ENCODE measurements at places on chromosomes 4 and X.

- DNase-seq = peak; percentile 47
These were observed 881.6 kb downstream of the PCDH18 start for GRCh38 chr4:136650541-136651277.

DNA sequence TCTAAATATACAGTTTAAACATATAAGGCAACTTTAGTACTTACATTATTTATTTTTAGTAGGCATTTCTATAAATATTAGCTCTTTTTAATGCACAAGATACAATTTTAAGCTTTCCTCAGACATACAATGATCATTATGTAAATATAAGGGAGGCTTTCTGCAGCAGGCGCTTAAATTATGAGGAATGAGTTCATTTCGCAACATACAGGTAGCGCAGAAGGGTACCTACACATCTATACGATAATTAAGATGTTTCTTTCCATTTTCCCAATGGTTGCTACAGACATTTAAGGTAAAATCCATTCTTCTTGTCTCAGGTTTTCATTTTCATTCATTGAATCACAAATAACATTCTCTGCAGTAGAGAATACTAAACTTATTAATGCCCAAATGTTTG is 1.2 kb downstream of the AASDH start:
- DNase-seq = no peak

GRCh38 chr4:16783119-16783518 is 115.3 kb downstream of the LDB2 start:
- DNase-seq = no peak

DNA sequence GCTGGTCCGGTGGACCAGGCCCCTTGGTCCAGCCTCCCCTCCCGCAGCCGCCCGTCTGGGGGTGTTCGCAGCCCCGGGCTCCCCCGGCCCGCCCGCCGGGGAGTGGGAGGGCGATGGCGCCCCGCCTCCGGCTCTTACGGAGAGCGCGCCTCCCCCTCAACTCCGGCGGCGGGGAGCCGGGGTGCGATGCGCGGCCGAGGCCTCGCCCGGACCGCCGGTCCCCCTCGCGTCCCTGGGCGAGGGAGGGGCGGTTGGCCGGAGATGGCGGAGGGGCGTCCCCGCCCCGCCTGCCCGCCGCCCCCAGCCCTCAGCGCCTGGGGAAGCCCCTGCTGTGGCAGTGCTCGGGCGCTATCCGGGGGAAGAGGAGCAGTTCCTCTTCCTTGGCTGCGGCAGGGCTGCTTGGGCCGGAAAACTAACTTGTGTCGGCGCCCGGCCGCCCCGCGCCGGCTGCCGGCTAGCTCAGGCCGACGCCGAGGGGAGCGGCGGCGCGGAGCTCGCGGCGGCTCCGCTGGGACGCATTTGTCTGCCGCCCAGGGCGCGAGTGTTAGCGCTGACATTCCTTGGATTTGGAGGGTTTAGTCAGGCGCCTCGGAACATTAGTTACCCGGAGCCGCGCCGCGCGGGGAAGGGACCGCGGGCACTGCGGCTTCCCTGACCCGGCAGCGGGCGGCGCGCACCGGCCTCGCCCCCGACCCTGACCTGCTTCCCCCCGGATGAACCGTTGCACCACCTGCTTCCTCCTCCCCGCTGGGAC is 994 bp downstream of the GALNT7 start:
- DNase-seq = peak; percentile 63

DNA sequence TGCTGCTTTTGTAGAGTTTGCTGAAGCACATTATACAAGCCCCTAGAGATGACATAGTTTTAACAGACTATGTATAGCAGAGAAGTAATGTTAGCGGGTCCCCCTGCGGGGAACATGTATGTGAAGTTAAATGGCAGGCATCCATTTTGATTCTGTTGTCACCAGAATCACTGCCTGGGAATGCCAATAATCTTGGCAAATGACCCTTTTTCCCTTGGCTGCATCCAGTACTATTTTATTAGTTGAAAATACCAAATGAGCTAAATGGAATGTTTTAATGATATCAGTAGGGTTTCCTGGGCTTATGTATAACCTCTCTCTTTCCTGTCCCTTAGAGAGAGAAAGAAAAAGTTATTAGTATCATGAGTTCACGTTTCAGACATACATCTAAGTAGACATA is 93.6 kb downstream of the LIMCH1 start:
- DNase-seq = no peak

GRCh38 chrX:16516232-16516876 is 133.6 kb upstream of the S100G start:
- DNase-seq = no peak

DNA sequence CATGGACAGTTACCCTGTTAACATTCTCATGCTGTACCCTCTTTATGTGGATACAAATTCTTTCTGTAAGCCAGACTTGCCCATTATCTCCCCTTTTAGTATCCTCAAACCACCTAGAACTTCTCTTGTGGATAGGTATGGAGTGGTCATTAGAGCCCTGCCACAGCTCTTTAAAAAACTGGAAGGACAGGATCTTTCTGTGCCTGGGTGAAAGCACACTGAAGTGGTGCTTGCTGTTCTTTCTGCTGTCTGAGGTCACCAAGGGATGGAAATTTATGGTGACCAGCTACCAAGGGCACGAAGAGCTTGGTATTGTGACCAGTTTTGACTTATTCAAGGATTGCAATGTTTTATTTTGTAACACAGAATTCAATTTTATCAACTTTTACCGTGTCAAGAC is 344.2 kb downstream of the CBLL2 start:
- no peak for DNase-seq

- no peak for DNase-seq
These were observed 523.3 kb downstream of the SMARCA1 start for GRCh38 chrX:129000018-129000417.

- DNase-seq = no peak
These were observed 627.5 kb downstream of the PCDH19 start for GRCh38 chrX:99782516-99783040.

- DNase-seq = no peak
These were observed 263.6 kb upstream of the CTSO start for GRCh38 chr4:156217236-156217635.

- DNase-seq = no peak
These were observed 50.8 kb upstream of the SLC16A2 start for GRCh38 chrX:74370487-74370886.

DNA sequence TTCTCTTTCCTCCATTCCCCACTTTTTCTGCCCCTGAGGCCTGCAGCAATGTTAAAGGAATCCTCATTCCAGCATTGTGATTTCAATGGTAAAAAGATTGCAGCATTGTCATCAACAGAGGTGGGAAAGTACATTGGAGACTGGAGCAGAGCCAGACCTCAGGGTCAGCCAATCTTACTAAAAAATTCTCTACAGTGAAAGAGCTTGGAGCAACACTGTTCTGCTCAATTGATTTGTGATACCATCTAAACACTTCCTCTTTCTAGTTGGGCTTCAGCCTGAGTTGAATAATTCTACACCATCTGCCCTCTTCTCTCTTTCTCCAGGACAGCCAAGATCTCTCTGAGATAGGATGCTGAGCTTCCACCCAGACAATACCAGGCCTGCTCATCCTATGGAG is 176.5 kb downstream of the AR start:
- DNase-seq = no peak

GRCh38 chr4:166399021-166399420 is 526.0 kb downstream of the TLL1 start:
- no peak for DNase-seq

DNA sequence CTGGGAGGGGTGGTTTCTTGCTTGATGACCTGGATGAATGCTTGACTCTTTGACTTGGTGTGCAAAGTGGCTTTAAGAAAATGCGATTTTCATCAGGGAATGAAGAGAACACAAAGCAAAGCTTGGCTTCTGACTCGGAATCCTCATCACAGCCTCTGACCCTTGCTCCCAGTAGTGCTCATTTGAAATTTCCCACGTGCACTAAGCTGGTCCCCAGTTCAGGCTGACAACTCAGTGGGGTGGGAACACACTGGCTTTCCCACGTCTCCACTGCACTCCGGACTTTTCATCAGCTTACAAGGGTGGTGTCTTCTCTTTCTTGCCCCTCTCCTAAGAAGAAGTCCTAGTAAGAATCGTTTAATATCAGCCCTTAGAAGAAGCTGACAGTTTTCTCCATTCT is 53.3 kb downstream of the HCCS start:
- no peak for DNase-seq

DNA sequence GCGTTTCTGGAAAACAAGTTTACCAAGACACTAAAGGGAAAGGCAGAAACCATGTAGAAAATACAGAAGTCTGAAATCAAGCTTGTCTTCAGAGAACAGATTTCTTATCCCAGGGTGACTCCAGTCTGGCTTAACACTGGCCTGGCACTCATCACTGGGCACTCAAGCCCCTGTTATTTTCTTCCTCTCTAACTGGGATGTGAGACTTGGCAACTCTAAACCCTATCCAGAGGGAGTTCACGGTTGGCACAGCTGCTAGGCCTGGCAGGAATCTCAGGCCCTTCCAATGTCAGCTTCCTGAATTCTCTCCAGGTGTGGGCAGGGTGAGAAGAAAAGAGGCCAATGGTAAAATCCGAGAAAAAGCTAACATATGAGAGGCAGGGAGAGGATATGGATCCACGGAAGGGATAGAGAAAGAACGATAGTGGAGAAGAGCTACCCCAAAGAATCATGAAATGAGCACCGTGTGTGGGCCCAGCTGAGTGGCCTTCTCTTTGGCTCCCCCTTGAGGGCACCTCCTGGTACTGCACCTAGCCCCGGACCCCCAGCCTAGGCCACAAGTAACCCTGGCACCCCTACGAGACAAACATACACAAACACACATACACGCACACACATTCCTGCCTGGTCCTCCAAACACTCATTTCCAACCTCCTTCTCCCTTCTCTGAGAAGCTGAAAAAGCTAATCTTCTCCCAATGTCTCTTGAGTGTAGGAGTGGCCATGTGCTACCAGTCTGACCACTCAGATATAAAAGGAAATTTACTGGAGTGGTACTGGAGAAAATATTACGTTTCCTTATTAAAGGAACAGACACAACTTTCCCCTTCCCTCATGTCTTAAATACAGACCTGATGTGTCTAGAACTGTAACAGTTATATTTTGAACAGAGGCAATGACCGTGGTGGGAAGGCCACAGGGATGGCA is 16.6 kb upstream of the PTCHD1 start:
- peak; percentile 41 for DNase-seq

DNA sequence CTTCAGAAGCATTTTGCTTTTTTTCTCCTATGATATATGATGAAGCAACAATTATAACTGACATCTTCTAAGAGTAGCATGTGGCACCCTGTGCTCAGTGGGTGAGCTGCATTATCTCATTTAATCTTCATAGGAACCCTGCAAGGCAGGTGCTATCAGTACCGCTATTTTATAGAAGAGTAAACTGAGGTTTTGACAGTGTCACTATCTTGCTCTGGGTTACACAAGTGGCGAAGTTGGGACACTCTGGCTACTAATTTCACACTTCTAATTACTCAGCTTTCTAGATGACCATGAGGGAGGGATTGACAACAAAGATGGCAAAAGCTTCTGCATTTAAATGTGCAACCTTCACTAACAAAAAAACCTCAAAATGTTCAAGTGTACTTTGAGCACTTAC is 76.9 kb upstream of the CAMK2D start:
- DNase-seq = no peak

GRCh38 chrX:56928546-56928945 is 66.8 kb downstream of the SPIN3 start:
- no peak for DNase-seq

DNA sequence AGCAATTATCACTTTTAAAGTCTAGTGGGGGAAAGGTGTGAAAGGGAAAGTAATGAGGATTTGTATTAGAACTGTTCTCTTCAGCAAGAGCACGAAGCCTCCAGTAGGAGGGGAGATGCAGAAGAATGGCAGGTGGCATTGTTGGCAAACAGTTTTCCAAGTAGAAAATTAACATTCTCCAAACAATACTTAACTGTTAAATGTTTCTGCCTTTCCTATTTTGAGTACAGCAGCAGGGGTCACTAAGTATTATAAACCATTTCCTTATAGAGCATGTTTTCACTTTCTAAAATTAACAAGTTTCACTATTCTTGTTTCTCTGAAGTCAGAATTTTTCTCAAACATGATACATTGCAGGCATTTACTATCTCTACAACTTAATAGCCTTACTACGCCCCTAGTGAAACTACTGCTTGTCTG is 58.7 kb downstream of the LEF1 start:
- no peak for DNase-seq

- DNase-seq = no peak
These were observed 33.7 kb downstream of the DHX15 start for GRCh38 chr4:24550441-24551175.

DNA sequence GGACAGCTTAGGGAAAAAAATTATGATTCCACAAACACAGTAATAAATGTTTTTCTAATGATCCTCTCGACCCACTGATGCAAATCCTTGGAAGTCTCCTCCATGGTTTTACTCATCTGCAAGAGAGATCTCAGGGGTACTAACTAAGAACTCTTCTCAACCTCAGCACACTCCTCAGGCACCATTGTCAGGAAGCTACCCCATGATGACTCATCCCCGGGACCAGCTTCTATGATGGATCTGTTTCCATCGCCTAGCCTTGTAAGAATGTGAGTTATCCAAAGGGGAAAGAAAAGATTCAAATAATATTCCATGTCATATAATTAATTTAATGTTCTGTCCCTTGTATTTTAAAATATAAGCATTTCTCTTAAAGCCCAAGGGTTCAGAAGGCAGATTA is 816.1 kb upstream of the IGFBP7 start:
- DNase-seq = peak; percentile 4

DNA sequence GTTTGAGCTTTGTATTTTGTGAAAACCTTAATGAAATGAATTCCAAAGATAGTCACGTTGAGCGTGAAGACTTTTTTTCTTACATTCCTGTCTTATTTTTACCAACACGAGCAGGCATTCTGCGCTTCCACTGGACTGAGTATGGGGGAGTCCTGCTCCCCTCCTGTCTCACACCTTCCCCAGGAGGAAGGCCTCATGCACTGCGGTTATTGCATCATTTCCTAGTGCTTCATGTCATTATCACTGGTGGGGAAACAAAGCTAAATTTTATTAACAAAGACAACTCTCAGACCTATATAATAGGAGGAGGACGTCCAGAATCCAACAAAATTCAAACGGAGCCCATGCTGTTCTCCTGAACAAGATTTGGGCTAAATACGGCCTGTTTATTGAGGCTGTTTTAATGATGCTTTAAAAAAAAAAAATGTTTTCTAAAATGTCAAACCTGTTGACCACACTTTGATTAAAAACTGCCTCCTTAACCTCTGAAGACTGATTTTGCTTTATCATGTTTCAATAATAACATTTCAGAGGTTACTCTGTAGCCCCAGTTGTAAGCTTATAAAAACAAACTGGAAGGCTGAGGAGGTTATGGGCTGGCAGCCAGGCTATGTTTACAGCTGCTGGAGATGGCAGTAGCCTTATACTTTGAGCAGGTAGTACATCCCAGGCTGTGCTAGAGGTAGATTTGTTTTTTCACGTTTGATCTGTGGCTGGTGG is 118.0 kb downstream of the SOWAHB start:
- no peak for DNase-seq

DNA sequence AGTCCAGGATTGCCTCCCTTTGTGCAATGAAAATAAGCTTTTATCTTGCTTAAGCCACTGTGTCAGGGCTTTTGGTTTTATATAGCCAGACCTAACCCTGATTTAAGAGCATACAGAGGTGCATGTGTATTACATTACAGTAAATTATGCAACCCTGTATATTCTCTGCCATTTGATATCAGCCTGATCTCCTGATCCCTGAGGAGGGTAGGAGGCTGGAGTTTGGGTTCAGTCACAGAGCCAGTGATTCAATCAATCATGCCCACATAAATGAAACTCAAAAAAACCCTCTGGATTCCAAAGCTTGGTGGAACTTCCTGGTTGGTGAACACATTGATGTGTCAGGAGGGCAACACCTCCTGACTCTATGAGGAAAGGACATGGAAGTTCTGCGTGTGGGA is 7.3 kb upstream of the KLHL8 start:
- no peak for DNase-seq

- no peak for DNase-seq
These were observed 253.2 kb downstream of the SPRY1 start for GRCh38 chr4:123649645-123650391.

All from RKO (cell line).